ENCODE measurements at places on chromosomes 5 and 9.

DNA sequence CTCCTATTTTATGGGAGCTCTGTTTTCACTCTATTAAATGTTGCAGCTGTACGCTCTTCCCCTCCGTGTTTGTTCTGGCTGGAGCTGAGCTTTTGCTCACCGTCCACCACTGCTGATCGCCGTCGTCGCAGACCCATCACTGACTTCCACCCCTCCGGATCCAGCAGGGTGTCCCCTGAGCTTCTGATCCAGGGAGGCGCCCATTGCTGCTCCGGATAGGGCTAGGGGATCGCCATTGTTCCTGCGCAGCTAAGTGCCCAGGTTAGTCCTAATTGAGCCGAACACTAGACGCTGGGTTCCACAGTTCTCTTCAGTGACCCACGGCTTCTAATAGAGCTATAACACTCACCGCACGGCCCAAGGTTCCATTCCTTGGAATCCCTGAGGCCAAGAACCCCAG is 96.2 kb upstream of the PRDM9 start:
- no peak for DNase-seq

DNA sequence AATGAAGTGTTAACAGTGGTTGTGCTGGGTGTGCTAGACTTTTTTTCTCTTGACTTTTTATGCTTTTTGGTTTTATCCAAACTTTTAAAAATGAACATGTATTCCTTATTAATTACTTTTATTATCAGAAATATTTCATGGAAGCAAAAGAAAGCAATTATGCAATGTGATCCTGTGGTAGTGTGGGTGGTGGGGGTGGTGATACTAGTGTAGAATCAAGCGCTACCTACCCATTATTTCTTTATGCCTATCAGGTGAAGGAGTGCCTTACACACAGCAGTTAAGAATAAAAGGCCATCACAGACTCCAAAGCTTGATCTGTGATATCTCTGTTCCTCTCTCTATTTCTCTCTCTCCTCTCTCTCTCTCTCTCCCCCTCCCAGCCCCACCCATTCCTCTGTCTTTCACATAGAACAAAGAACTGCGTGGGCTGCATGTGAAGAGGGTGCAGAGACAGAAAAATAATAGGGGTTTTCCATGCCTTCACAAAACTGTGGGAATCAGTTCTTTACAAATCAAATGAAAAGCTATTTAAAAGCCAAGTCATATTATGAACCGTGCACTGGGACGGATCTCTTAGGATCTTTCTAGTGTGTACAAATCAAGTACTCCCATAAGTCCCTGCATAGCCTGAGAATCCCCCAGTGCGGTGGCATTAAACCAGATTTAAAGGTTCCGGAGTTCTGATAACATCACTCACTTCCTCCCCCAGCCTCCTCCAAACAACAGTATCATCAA is 351.2 kb downstream of the RAB3C start:
- DNase-seq = no peak

- DNase-seq = no peak
Observed at GRCh38 chr9:72600671-72601070, 79.3 kb downstream of the TMC1 start.

DNA sequence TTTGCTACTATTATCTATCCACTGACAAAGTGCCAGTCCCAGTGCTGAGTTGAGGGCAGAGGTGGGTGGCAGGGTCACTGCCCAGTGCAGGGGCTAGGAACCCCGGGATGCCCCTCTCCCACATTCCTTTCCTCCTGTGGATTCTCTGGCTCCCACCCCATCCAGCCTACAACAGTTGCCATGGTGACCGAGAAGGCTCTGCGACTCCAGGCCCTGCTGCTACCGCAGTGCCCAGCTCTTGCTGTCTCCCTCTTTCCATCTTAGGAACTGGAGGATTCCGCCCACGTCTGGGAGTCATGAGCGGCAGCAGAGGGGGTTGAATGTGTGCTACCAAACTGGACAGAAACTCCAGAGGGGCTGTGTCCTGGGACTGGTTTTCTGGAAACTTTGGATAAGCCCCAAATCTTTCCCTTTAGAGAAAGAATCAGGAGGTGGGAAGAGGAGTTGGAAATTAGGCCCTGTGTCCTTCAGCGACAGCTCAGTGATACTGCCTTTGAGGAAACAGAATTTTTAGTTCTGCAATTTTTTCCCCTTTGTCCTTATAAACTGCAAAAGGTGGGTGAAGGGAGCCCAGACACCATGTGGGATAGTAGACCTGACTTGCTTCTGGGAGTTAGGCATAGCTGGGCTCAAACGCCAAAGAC is 20.7 kb upstream of the C5orf47 start:
- no peak for DNase-seq

- no peak for DNase-seq
Observed at GRCh38 chr5:15938186-15938585, 241.4 kb downstream of the MARCHF11 start.

- no peak for DNase-seq
Observed at GRCh38 chr5:27038476-27038875, at the start of gene CDH9. CDH9 (minus strand) TSS chr5:27038586; CDS start chr5:26988333, 50,253 bp downstream.

DNA sequence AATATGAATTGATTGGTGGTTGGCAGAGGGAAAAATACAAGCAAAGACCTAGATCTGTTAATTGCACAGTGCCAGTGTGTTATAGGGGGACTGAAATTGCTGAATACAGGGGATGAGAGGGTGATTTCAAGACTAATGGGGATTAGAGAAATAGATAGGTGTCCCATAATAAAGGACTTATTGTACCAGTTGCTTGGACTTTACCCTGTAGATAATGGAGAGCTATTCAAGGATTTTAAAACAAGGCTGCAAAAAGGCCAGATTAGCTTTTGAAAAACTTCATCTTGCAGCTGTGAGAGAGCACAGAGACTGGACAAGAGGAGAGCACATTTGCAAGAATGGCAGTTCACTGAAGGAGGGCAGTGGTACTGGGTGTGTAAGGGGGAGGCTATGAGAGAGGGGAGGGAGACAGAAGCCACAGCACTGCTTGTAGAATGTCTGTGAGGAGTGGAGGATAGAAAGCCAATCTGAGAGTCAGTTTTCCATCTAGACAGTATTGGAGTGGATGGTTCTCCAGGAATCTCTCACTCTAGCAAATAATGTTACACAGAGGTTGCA is 28.8 kb upstream of the SCAMP1 start:
- no peak for DNase-seq

DNA sequence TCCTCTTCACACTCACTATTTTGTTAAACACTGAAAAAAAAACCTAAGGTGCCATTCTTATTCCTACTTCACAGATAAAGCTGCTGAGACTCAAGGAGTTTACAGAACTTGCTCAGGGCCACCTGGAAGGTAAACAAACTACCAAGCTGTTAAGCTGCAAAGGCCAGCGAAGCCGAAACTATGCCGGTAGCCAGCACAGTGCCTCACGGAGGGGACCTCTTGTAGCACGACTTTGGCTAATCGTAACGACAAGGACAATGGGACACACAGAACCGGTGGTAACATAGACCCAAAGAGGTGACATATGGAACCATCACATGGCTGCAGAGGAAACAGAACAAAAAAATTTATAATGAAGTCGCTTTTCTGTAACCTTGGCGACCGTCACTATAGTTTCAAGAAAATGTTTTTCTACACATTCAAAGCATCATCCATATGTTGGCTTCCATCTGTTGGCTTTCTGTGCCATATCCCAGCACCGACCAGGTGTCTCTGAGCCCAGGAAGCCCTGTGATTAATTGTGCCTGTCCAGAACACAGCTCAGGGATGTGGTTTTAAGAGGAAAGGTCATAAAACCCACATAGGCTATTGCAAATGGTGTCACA is 60.3 kb downstream of the S1PR3 start:
- no peak for DNase-seq

GRCh38 chr9:113695440-113695851 is 180.7 kb upstream of the ZNF618 start:
- no peak for DNase-seq

- DNase-seq = no peak
Observed at GRCh38 chr9:90546200-90546599, 96.4 kb downstream of the DIRAS2 start.

GRCh38 chr5:68494771-68495170 is 279.2 kb downstream of the PIK3R1 start:
- no peak for DNase-seq

DNA sequence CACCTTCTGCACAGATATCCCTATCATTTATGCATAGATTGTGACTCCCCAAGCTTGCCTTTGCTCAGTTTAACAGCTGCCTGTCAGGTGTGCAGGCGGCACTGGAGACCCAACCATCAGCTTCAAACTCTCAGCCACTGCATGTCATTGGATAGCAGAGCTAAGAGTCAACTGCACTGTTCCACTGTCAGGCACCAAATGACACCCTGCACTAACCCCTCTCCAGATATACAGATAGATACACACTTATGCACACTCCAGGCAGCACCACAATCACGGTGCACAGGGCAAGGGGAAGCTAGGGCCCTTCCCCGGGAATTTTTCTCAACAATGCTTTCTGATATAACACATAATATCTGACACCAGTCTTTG is 142.3 kb downstream of the BNC2 start:
- no peak for DNase-seq

- DNase-seq = no peak
Observed at GRCh38 chr9:1490341-1491232, 440.4 kb downstream of the DMRT2 start.

GRCh38 chr9:136470792-136471469 is 11.9 kb downstream of the SEC16A start:
- DNase-seq = no peak

DNA sequence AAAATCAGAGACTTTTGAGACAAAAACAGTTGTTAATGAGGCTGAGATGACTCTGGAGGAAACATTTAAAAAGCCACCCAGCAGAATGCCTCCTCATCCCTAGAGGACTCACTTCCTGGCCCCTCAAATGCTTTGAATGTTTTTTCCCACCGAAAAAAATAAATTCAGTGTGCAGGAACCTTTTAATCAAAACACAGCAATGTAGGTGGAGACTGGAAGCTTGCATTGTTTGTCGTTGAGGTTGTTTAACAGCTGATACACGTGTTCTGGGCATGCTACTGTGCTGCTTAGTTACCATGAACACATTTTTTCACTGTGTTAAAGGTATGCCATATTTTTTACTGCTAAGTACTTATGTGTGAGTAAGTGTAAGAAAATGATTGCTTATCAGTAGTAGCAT is 65.7 kb upstream of the ADCY2 start:
- DNase-seq = no peak

DNA sequence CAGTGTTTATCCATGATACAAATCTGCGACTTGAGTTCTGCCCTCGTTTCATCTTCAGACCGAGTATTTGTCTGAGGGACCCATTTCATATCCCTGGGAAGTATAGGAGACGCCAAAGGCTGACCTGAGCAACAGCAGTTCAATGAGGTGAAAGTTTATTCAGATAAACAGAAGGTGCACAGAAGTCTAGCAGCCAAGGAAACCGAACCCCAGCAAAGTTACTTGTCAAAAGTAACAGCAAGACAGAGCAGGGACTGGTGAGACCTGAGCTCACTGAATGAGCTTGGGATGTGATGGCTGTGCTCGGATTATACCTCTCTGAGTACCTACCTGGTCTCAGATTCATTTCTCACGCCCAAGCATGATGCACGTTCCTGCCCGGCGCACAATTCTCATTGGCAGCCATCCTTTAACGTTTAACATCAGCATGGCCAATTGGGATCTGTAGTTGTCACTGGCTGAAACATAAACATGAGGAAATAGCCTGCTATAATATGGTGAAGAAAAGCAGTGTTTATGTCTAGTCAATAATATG is 599 bp downstream of the LYRM7 start:
- no peak for DNase-seq

- DNase-seq = peak; percentile 18
Observed at GRCh38 chr9:99105152-99106043, 485 bp downstream of the TGFBR1 start.

GRCh38 chr5:14743601-14744295 is 79.2 kb downstream of the OTULIN start:
- no peak for DNase-seq

- DNase-seq = no peak
Observed at GRCh38 chr9:124894741-124895170, 32.8 kb downstream of the ARPC5L start.

- DNase-seq = no peak
Observed at GRCh38 chr5:74400067-74400466, 240.5 kb downstream of the ENC1 start.

DNA sequence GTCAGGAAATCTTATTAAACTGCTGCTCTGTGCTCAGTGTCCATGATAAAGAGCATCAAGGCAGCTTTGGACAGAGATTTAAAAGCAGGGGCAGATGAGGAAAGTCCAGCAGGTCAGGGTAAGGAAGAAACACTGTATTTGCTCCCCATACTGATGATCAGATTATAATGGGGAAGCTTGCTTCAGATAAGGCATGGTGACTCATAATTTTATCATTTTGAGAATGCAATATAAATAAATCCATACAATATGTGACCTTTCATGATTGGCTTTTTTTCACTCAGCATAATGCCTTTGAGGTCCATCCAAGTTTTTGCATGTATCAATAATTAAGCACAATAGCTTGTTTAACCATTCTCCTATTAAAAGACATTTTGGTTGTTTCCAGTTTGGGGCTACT is 48.1 kb upstream of the LHFPL2 start:
- no peak for DNase-seq

DNA sequence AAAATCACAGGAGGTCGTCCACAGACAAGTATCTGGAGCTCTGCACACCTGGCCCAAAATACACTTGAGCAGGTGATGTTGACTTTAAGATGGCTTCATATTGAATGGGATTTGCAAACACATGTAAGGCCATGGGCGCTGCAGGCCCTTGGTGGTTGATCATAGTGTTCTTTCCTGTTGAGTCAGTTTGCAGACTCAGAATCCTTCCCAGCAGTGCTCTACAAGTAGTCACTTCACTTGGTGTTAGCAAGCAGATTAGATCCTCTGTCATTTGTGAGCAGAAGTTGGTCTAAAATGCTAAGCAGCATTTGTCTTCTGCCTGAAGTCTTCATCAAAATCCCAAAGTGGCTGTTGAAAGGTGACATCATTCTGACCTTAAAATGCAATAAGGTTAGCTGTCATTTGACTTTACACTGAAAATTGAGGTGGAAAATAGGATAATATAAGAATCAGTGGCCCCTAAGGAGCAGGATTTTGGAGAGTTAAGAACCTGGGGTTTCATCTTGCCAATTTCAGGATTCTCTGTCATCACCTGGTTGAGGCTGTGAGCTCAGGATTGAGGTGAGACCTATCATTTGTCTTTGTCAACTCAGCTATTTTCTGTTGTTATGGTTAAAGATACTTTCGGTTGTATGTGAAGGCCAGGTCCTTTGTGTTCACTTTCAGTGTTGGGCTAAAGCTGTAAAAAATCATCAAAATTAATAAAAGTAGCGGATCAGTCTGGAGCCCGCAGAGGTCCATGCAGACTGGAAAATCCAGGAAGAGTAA is 114.5 kb downstream of the LRRC70 start:
- no peak for DNase-seq

Data from left renal cortex interstitium (tissue), 4 donors.